ENCODE measurements at places on chromosomes 13 and 19.
A peak's percentile ranks its signal among the peaks of the same experiment; 100 is the strongest.

- peak; percentile 89 for DNase-seq
Observed at GRCh38 chr19:41998246-41999020, 4.4 kb upstream of the ATP1A3 start.

DNA sequence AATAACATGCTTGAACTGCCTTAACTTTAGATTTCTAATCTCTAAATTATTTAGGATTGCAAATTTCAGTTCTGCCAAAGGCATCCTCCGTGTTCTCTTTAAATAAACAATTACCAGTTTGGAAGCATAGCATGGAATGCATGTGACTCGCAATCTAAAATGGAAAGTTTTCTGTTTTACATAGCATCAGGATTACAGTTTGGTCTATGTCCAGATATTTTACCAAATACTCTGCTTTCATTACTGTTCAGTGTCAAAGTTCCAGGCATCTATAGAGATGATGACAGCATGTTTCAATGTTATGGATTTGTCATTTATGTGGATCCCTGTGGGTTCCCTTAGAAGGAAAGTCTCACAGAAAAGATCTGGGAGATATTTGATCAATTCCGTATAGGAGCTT, 16.8 kb downstream of the FLT1 start:
- no peak for DNase-seq

DNA sequence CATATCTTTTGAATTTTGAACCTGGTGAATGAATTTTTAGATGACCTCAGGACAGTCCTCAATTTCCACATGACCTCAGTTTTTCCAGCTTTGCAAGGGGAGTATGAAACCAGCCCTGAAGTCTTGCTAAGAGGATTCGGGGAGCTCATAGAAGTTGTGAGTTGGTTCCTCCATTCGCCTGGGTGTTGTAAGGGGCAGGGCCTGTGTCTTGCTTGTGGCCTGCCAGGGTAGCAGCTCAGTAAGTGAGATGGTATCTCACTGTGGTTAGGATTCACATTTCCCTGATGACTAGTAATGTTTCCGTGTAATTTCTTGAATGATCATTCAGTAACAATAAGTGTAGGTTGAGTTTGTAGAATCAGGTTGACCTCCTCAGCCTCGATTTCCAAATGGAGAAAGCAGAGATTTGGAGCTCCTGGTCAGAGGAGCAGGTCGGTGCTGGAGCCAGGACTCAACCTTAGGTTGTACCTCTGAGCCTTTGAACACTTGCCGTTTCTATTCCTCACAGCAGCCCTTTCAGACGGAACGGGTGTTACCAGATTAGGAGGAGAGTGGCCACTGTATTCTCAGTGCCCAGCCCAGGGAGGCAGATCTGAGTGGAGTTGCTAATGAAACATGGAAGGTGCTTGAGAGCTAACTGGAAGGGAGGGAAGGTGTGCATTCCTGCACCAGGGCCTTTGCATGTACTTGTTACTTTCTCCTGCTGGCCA, 14.6 kb downstream of the NACC1 start:
- no peak for DNase-seq

GRCh38 chr13:40982772-40983171, 36.3 kb downstream of the ELF1 start:
- DNase-seq: peak; percentile 38

- DNase-seq: peak; percentile 46
Observed at GRCh38 chr13:110644892-110645521, 29.7 kb downstream of the NAXD start.

DNA sequence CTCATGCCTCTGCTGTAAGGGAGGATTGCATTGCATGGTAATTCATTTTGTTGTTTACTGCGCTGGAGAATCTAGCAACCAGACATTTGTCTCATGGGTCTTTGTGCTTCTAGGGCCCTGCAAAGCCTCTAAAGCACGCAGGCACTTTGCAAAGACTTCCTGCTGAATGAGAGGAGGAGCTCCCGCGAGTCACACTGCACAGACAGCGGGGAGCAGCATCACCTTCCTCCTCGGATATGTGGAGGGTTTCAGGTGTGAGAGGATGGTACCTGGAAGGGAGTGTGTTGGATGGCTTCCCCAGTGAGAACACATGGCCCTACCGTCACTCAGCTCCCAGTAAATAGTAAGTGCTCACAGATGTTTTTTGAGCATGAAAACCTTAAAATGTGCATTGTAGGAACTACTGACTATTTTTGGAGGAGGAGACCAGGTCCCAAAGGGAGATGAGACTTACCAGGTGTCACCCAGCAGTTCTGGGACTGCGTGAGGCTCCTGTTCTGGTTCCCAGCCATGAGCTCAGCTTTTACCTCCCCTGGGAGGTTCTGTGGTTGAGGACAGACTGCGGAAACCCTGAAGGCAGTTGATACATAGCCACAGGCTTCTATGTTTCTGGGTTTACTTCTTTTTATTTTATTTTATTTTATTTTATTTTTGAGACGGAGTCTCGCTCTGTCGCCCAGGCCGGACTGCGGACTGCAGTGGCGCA, 278.0 kb downstream of the FGF9 start:
- DNase-seq: no peak

DNA sequence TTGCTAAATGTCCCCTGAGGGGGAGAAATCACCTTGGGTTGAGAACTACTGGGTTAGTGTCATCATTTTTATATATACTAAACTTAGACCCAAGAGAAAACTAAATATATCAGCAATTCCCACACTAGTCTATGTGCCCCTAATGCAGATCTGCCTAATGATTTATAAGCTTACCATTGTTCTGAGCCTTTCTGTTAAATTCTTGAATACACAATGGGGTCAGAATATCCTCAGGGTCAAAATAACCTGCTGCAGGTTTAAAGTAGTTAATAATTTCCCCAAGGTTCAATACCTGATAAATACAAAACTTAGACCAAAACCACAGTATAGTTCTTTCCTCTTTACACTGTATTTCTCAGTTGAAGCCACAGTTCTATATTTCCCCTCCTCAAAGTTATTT, 4.6 kb downstream of the VWA8 start:
- no peak for DNase-seq

DNA sequence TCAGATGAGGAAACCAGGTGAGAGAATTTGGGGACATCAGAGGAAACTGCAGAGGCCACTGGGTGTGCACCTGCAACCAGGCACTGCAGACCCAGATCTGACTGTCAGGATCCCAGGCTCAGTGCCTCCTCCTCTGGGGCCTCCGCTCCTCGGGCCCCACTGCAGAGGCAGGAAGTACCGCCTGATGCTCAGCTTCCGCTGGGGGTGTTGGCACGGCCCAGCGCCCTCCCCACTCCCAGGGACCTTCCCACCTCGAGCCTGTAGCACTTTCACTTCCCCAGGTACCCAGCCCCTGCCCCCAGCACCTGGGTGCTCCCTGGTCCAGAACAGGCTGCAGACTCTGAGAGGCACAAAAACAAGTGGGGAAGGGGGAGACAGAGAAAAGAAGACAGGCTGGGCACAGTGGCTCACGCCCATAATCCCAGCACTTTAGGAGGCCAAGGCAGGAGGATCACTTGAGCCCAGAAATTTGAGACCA, 1.4 kb upstream of the CD37 start:
- no peak for DNase-seq

GRCh38 chr19:10251792-10252694, at the start of gene MRPL4:
MRPL4 (plus strand) TSS chr19:10252214; CDS start chr19:10252254, 40 bp downstream.
- peak; percentile 94 for DNase-seq

- DNase-seq: peak; percentile 29
Observed at GRCh38 chr13:46665633-46666482, 112.9 kb downstream of the LRCH1 start.

DNA sequence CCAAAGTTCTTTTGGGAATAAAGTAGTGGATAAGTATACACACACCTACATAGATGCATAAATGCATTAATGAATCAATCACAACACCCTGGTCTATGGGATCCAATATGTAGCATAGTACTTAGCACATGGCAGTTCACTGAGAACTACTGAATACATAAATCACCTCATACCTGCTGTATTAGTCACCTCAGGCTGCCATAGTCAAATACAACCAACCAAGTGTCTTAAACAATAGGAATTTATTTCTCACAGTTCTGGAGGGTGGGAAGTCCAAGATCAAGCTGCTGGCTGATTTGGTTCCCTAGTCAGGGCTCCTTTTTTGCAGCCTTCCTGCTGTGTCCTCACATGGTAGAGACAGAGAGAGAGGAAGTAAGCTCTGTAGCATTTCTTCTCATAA, 228.2 kb downstream of the NHLRC3 start:
- DNase-seq: no peak

DNA sequence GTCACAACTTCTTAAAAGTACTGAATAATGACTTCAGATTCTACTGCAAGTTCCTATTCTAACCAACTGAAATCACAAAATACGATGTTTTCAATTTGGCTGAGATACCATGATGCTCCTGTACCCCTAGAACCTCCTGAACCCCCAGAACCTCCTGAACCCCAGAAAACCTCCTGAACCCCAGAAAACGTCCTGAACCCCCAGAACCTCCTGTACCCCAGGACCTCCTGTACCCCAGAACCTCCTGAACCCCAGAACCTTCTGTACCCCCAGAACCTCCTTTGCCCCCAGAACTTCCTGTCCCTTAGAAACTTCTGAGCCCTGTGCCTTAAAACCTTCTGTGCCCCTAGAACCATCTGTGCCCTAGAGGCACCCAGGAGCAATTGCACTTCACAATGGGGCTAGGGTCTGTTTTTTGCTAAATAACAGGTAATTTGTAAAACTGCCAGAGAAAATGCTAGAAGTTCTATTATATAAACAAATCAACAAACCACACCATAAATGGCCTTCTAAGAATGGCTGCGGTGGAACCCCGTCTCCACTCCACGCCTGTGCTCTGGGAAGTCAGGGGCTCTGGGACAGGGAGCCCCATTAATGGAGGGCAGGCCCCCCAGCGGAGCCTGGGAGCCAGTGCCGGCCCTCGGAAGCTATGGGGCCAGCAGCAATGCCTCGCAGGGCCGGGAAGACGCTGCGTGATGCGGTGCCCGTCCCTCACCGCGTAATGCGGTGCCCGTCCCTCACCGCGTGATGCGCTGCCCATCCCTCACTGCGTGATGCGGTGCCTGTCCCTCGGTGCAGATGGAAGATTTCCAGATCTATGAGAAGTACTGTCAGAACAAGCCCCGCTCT, 21.3 kb upstream of the F7 start:
- no peak for DNase-seq

GRCh38 chr13:112326821-112327370, 49.3 kb upstream of the SPACA7 start:
- no peak for DNase-seq

DNA sequence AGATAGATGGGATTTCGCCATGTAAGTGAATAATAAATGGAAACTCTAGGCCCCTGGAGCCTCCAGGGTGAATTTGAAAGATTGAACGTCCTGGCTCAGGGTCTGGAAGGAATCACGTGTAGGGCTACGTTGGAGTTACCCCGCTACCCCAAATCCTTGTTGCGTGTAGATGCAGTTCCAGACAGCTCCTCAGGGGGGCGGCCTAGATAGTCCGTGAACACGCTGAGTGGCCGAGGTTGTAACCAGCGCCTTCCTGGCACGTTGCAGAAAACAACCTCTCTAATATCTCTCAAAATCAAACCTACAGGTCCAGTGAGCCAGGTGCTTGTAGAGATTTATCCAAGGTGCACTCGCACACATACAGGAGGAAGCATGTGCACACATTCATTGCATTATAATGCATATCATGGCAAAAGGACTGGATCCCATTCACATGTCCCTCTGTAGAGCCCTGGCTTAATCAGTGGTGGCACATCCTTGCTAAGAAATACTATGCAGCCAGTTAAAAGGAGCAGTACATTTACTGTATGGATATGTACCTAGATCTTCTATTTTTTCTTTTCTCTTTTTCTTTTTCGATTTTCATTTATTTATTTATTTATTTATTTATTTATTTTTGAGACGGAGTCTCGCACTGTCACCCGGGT, 2.5 kb upstream of the KEAP1 start:
- DNase-seq: peak; percentile 73

- no peak for DNase-seq
Observed at GRCh38 chr19:17020385-17020784, 6.2 kb downstream of the CPAMD8 start.

DNA sequence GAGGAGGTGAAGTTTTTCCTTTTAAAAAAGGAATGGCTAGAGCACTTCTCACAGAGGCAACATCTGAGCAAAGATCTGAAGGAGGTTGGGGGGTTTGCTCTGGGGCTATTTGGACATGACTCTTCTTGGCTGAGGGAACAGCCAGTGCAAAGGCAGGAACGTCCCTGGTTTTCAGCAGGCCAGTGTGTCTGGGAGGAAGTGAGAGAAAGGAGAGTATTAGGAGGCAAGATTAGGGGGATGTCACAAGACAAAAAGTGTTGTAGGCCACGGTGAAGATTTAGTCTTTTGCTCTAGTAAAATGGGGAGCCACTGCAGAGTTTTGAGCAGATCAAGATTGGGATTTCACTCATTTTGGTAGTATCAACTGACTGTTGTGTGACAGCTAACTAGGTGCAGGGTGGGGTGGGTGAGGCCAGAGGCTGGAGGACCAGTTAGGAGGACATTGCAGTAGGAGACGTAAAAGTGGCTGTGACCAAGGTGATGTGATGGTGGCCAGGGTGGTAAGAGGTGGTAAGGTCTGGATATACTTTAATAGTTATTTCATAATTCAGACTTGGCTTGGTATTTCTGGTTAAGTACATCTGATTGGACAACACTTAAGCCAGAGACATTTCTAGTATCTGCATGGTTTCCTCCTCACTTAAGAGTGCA, 40.6 kb downstream of the WDFY2 start:
- no peak for DNase-seq

DNA sequence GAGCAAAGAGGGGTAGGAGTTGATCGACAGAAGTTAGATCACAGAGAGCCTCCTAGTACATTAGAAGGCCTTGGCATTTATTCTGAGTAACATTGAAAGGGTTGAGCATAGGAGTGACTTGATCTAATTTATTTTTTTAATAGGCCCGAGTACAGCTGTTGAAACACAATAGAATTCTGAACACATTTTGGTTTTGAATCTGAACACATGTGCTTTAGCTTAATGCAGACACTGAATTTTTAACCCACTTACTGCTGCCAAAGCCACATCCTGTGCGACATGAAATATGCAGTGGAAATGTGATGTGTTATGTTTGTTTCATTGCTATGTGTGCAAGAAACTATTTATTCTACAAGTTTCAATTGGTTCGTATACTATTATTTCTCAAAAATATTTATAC, 1505.9 kb downstream of the PCDH9 start:
- DNase-seq: no peak

GRCh38 chr19:40216777-40217026, 1.5 kb downstream of the TTC9B start:
- DNase-seq: no peak

- DNase-seq: no peak
Observed at GRCh38 chr19:51365211-51365964, 800 bp downstream of the ETFB start.

DNA sequence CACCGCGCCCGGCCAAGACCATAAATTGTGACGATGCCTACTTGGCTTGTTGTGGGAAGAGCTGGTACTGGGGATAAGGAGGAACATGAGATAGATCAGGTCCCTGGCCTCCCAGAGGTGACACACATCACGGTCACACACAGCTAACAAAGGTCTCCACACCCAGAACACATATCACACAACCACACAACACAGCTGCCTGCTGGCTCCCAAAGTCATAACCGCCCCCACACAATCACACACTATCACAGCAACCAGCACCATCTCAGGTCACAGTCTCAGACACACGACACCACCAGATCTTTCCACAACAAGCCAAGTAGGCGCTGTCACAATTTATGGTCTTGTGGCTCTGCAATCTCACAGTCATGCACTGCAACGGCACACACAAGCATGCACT, 5.7 kb downstream of the COL5A3 start:
- no peak for DNase-seq

GRCh38 chr13:99630269-99630898, 129.1 kb downstream of the TM9SF2 start:
- DNase-seq: no peak

- DNase-seq: no peak
Observed at GRCh38 chr13:20024702-20025101, 66.2 kb downstream of the ZMYM2 start.

GRCh38 chr19:579111-579841, 6.9 kb downstream of the BSG start:
- DNase-seq: no peak

Measured in SK-N-SH (cell line).